HFFc6 (cell line): ENCODE measurements at places on chromosomes 6 and 20. TPM values are rescaled to one million over a fixed set of nuclear protein-coding genes. Genes with fewer than 3 reads are reported as not detected.

- DNase-seq = no peak
- peaks cover 5% of the 10 kb centered on the region for H3K36me3 ChIP-seq
- H3K27ac ChIP-seq = no peak overlapping the region
- H3K27me3 ChIP-seq = no peaks in the 10 kb centered on the region
Observed at GRCh38 chr6:100370265-100370664, 94.5 kb downstream of the SIM1 start.

GRCh38 chr20:61451009-61451408, 198.9 kb downstream of the CDH4 start:
- no peak overlapping the region for H3K27ac ChIP-seq
- no peak overlapping the region for H3K4me3 ChIP-seq
- H3K4me1 ChIP-seq = no peaks in the 10 kb centered on the region
- no peaks in the 10 kb centered on the region for H3K36me3 ChIP-seq
- H3K27me3 ChIP-seq = no peaks in the 10 kb centered on the region

DNA sequence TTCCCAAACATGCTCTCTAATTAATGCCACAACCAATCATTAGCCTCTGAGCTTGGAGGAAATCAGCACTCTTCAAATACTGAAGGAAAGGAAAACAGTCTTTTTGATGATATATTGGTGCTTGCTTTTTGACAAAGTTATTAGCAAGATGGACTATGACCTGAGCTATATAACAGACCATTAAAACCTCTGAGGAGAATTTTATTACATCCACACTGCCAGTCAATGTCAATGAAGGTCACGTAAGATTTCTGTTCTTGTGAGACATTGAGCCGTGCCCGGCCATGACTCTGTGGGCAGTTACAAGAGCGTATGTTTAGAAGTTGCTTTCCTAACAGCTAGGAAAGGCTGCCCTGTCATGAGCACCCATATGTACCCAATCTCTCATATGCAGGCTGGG, 659.0 kb downstream of the UTRN start:
- no peaks in the 10 kb centered on the region; the same call in 1 of the 2 replicates for H3K27me3 ChIP-seq
- H3K36me3 ChIP-seq = peaks cover 6% of the 10 kb centered on the region; the same call in 1 of the 2 replicates
- DNase-seq = no peak
- H3K4me1 ChIP-seq = peaks cover 22% of the 10 kb centered on the region

DNA sequence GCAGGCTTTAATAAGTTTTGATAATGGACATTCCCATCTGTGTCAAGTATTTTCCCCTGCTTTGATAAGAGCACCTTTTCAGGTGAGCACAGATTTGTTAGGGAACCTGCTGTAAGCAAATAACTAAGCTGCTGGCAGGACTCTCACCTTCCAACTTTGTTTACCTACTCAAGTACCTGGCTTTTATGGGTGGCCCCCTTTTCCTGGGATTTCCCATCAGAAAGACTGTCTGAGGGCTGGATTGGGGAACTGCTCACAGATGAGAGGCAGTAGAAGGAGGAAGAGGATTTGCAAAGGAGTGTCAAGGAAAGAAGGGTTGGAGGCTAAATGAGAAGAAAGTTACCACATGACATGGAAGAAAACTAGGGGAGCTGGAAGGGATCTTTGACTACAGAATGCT, 210.1 kb upstream of the RIMS1 start:
- peaks cover 5% of the 10 kb centered on the region; the same call in 1 of the 2 replicates for H3K27me3 ChIP-seq
- no peak overlapping the region for H3K4me3 ChIP-seq
- no peaks in the 10 kb centered on the region for H3K36me3 ChIP-seq
- no peak for DNase-seq
- no peak overlapping the region for H3K27ac ChIP-seq

- no peak overlapping the region for H3K4me3 ChIP-seq
- peaks cover 14% of the 10 kb centered on the region for H3K36me3 ChIP-seq
- H3K27ac ChIP-seq = no peak overlapping the region
- peaks cover 48% of the 10 kb centered on the region for H3K4me1 ChIP-seq
Observed at GRCh38 chr20:37994512-37994911, 38.7 kb downstream of the TTI1 start.

DNA sequence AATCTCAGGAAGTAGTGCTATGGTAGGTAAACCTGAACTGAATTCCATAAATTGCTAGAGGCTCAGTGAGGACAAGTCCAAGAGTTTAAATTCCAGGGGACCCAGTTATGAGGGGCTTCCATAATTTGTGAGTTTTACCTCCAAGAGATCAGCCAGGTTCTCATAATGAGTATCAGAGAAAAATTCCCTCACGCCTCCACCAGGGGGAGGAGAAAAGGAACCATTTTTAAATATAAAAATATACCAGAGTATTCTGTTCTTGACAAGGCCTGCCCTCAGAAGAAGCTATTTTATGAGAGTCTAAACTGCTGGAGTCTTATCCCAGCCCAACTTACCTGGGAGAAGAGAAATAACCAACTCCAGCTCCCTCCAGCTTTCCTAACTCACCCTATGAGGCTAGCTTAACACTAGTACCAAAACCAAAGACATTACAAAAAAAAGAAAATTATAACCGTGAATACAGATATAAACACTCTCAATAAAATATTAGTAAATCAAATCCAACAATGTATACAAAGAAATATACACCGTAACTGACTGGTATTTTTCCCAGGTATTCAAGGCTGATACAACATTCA, 158.7 kb downstream of the TFAP2A start:
- H3K4me1 ChIP-seq = peaks cover 21% of the 10 kb centered on the region
- no peak overlapping the region for H3K4me3 ChIP-seq
- no peak for DNase-seq
- peaks cover 12% of the 10 kb centered on the region for H3K36me3 ChIP-seq

GRCh38 chr20:60579941-60580515, 621.8 kb downstream of the CDH26 start:
- H3K36me3 ChIP-seq = no peaks in the 10 kb centered on the region
- H3K4me3 ChIP-seq = no peak overlapping the region
- H3K27me3 ChIP-seq = no peaks in the 10 kb centered on the region; the same call in 1 of the 2 replicates
- DNase-seq = no peak
- no peak overlapping the region for H3K27ac ChIP-seq
- H3K4me1 ChIP-seq = no peaks in the 10 kb centered on the region

DNA sequence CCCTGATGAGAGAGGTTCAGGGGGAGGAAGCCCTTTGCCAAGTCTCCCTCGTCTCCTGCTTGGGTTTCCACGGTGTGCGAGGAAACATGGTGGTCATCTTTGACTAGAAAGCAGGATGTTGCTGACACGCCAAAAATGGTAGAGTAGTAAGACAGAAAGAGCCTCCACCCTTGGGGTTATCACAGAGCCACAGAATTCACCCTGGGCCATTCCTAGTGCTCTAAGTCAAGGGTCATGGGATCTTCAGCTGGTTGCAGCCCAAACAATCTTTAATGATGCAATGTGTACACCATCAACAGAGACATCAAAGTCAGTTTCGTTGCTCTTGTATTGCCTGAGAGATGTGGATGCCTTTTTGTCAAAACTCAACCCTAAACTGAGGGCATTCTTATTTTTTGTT, 201.9 kb downstream of the LY86 start:
- H3K4me1 ChIP-seq = no peaks in the 10 kb centered on the region
- DNase-seq = no peak
- H3K27ac ChIP-seq = no peak overlapping the region
- no peaks in the 10 kb centered on the region for H3K36me3 ChIP-seq
- H3K4me3 ChIP-seq = no peak overlapping the region
- H3K27me3 ChIP-seq = peaks cover 6% of the 10 kb centered on the region; the same call in 1 of the 2 replicates

- H3K27me3 ChIP-seq = peaks cover 3% of the 10 kb centered on the region
- peaks cover 66% of the 10 kb centered on the region for H3K4me1 ChIP-seq
- DNase-seq = no peak
- H3K27ac ChIP-seq = peak overlapping the region; percentile 23; the same call in 1 of the 2 replicates
Observed at GRCh38 chr6:154388803-154389202, 32.2 kb upstream of the IPCEF1 start.

DNA sequence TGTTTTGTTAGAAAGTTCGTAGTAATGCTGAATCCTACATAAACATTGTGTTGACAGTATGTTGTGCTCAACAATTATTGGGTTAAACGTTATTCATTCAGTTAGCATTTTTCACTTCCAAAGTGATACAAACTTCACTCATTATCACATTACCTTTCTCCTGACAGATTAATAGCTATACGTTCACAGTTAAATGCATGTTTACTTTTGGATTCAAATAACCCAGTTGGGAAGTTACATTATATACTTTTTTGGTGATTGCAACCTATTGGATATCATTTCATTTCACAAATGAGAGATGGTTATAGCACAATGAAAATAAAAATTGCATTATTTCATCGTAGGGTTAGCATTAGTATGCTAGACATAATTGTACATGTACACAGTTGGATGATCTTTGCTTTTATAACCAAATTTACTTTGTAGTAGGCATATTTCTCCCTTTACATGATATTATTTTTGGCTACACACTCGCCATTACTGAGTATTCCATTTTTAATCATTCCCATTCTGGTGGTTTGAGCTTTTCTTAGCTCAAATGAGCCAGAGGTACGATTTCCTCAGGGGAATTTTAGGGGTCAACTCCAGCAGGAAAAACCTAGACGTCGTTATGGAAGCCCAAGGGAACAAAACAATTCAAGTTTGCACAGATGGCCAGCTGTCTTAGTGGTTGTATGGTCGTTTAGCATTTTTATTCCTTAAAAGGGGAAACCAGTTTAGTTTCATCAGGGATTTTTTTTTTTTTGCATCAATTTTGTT, 2.1 kb upstream of the HIVEP1 start:
- H3K4me3 ChIP-seq = peak overlapping the region; percentile 98
- H3K36me3 ChIP-seq = peaks cover 7% of the 10 kb centered on the region
- H3K27me3 ChIP-seq = peaks cover 2% of the 10 kb centered on the region; the same call in 1 of the 2 replicates

DNA sequence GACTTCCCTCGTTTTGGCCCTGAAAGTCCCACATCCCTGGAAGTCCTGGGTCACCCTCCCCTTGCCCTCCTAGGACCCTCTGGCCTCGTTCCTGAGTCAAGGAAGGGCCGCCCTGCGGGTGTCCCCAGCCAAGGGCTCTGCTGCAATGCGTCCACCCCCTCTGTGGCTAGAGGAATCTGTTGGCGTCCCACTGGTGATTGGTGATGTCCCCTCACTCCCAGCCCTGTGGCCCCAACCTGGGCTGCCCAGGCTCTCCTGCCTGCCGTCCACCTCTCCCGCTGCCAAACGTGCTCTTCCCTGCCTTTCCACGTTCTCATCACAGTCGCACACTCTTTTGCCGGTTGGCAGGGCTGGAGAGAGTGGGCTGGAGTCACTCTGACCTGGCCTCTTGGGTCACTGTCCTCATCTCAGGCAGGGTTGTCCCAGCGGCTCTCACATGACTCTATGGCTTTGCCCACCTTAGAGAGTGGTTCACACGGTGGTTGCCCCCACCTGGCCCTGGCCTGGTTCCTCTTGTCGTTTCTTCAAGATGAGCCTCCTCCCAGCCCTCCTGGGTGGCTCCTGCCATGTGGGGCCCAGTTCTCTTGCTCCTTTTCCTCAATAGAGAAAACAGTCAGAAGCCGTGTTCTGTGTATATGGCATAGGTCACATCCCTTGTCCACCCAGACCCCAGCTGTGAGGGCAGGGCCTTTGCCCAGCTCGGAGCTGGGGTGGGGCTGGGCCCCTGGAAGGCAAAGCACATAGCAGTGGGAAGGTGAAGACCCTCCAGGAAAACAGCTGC, 100.9 kb downstream of the TMEM242 start:
- H3K27ac ChIP-seq = 0 out of 2 replicates have a peak overlapping the region, but pooled peaks have one; percentile 22
- H3K27me3 ChIP-seq = peaks cover 5% of the 10 kb centered on the region
- no peak for DNase-seq

DNA sequence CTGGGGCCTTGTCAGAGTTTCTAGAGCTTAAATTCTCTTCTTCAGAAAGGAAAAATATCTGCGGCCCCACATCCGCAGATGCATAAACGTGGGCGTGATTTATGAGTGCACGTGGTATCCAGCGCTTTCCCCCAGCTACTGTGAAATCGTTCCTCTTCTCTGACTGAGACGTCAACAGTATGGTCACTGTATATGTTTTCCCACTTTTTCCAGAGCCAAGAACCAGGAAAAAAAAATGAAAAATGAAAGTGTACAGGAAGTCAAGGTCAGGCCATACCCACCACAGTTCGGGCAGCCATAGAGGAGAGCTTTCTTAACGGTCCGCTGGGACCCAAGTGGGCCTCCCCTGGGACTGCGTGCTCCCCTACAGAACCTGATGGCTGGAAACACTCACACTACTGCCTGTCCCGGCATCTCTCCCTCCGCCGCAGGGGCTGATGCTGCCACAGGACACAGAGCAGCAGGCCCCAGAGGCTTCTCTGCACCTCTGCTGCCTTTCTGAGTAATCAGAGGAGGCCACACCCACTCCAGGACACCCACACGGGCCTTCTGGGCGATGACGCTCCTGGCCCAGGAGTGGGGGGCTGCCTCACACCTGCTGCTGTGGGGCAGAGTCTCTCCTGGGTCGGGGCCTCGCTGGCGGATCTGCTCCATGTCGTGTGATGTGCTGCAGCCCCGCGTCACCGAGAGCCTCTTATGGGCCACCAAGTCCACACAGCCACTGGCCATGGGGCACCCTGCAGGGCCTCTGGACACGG, 16.4 kb upstream of the STX16 start:
- no peak for DNase-seq
- H3K27ac ChIP-seq = peak overlapping the region; percentile 26; the same call in 1 of the 2 replicates
- peaks cover 4% of the 10 kb centered on the region for H3K27me3 ChIP-seq

The CYP21A2 gene
- 0.17 TPM in 1 of 3 replicates, not detected in the others for total RNA-seq

The MUCL3 gene
- not detected in 3 replicates for total RNA-seq

The RTN4IP1 gene
- total RNA-seq = 5.7 to 8.2 TPM (median 6.6 TPM) in 3 replicates

The CNBD2 gene
- 1.7 to 2.8 TPM (median 2.7 TPM) in 3 replicates for total RNA-seq

The SRXN1 gene
- 50.0 to 63.3 TPM (median 55.8 TPM) in 3 replicates for total RNA-seq

The C6orf15 gene
- total RNA-seq = not detected in 2 replicates

The ASIP gene
- total RNA-seq = not detected in 3 replicates

The LINC00237 gene
- total RNA-seq = not detected in 3 replicates

The NKAPL gene
- total RNA-seq = not detected in 3 replicates

The SAMD5 gene
- total RNA-seq = not detected in 3 replicates

The ZC3H12D gene
- 0.05 to 0.11 TPM in 2 of 3 replicates, not detected in the other for total RNA-seq

The ALDH8A1 gene
- not detected in 3 replicates for total RNA-seq
